Ovary (tissue), 10 donors: ENCODE measurements at places on chromosomes 5 and 9.

- no peak for DNase-seq
- peaks cover 6% of the 10 kb centered on the region for H3K4me1 ChIP-seq
- no peaks in the 10 kb centered on the region for H3K27me3 ChIP-seq
- no peak overlapping the region for H3K27ac ChIP-seq
- no peaks in the 10 kb centered on the region for H3K36me3 ChIP-seq
- H3K4me3 ChIP-seq: no peak overlapping the region
Measured at GRCh38 chr9:92712767-92713166, 42.8 kb upstream of the IPPK start.

DNA sequence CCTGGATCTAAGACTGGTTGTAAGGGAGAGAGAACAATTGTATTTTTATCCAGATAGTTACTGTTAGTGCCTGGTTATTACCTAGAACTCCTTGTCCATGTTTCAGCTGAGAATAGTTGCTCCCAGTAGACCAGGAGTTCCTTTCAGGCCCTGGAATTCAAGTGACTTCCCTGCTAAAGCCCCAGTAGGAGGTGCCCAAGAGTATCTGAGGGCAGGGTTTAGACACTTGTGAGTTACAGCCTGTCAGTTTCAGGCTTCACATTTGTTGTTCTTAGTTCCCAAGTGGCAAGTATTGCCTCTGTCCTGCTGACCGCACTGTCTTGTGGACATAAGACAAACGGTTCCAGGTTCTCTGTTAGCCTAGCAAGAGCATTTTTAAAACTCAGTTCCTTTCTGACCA, 743.9 kb upstream of the SEMA6A start:
- DNase-seq: no peak
- no peak overlapping the region for H3K4me3 ChIP-seq
- H3K27me3 ChIP-seq: no peaks in the 10 kb centered on the region
- H3K36me3 ChIP-seq: no peaks in the 10 kb centered on the region
- no peaks in the 10 kb centered on the region for H3K4me1 ChIP-seq
- no peak overlapping the region for H3K27ac ChIP-seq

DNA sequence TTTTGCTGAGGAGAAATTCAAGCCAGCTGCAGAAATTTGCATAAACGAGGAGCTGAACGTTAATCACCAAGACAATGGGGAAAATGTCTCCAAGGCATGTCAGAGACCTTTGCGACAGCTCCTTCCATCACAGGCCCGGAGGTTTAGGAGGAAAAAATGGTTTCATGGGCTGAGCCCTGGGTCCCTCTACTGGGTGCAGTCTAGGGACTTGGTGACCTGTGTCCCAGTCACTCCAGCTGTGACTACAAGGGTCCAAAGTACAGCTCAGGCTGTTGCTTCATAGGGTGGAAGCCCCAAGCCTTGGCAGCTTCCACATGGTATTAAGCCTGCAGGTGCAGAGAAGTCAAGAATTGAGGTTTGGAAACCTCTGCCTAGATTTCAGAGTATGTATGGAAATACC, 207.5 kb downstream of the DENND1A start:
- H3K27ac ChIP-seq: no peak overlapping the region
- no peaks in the 10 kb centered on the region for H3K27me3 ChIP-seq
- DNase-seq: no peak
- no peaks in the 10 kb centered on the region for H3K4me1 ChIP-seq
- H3K36me3 ChIP-seq: no peaks in the 10 kb centered on the region

DNA sequence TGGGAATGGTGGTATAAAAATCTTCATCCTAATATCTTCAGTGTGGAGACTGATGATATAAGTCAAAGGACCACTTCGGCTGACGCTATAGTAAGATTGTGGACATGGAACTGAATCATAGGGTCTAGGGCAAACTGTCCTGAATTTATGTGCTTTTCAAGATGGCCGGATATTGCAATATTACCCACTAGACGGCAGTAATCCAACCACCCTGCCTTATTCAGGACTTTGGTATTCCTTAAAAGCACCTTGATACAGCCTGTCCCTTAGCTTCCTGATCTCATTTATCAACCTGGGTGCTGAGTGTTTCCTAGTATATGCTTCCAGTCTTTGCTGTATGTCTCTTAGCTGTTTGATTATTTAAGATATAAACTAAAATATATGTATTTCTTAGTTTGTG, 71.2 kb upstream of the COX7C start:
- no peak overlapping the region for H3K4me3 ChIP-seq
- no peak for DNase-seq
- no peak overlapping the region for H3K27ac ChIP-seq
- no peaks in the 10 kb centered on the region for H3K27me3 ChIP-seq
- no peaks in the 10 kb centered on the region for H3K4me1 ChIP-seq
- H3K36me3 ChIP-seq: no peaks in the 10 kb centered on the region

GRCh38 chr5:16983972-16984371, 47.9 kb upstream of the MYO10 start:
- H3K27ac ChIP-seq: no peak overlapping the region
- H3K36me3 ChIP-seq: no peaks in the 10 kb centered on the region
- H3K27me3 ChIP-seq: no peaks in the 10 kb centered on the region
- H3K4me1 ChIP-seq: no peaks in the 10 kb centered on the region
- H3K4me3 ChIP-seq: no peak overlapping the region

DNA sequence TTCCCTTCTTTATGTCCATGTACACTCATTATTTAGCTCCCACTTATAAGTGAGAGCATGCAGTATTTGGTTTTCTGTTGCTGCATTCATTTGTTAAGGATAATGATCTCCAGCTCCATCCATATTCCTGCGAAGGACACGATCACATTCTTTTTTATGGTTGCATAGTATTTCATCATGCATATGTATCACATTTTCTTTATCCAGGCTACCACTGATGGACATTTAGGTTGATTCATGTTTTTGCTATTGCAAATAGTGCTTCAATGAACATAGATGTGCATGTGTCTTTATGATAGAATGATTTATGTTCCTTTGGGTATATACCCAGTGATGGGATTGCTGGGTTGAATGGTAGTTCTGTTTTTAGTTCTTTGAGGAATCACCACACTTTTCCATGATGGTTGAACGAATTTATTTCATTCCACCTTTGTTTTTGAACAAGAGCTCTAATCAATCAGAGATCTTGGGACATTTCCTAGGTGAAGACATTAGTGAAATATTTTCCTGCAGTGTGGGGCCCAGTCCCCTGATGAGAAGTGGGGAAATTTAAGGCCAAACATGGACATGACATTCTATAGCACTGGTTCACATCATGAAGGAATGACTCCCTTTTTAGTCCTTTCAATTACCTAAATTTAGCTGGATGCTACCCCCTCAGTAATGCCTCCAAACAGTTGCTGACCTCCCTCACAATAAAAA, 7.1 kb upstream of the TEX48 start:
- H3K27me3 ChIP-seq: no peaks in the 10 kb centered on the region
- no peaks in the 10 kb centered on the region for H3K4me1 ChIP-seq
- H3K27ac ChIP-seq: no peak overlapping the region
- DNase-seq: no peak
